Muscle of leg (tissue), 16 donors: ENCODE measurements at places on chromosomes 7 and 10.

- H3K27ac ChIP-seq = no peak overlapping the region
- DNase-seq = no peak
- no peaks in the 10 kb centered on the region for H3K4me1 ChIP-seq
- no peak overlapping the region for H3K4me3 ChIP-seq
These were observed 77.7 kb downstream of the TRRAP start for GRCh38 chr7:98955992-98956391.

DNA sequence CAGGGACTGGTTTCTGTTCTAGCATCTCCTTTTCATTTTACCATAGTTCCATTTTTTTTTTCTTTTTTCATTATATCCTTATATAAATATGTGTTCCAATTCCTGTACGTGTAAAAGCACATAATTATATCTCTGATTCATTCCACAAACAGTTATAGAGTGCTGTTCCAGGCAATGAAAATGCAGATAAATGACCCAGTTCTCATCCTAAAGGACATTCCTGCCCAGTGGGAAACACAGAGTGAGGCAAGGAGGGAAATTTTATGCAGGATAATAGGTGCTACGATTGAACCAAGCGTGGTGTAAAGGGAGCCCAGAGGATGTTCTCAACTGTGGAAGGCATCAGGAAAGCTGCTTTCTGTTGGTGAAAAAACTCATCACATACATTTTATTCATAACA lies 408.1 kb downstream of the GATA3 start:
- H3K4me1 ChIP-seq = no peaks in the 10 kb centered on the region
- H3K27me3 ChIP-seq = no peaks in the 10 kb centered on the region
- no peak for DNase-seq
- H3K4me3 ChIP-seq = no peak overlapping the region
- no peaks in the 10 kb centered on the region for H3K36me3 ChIP-seq

DNA sequence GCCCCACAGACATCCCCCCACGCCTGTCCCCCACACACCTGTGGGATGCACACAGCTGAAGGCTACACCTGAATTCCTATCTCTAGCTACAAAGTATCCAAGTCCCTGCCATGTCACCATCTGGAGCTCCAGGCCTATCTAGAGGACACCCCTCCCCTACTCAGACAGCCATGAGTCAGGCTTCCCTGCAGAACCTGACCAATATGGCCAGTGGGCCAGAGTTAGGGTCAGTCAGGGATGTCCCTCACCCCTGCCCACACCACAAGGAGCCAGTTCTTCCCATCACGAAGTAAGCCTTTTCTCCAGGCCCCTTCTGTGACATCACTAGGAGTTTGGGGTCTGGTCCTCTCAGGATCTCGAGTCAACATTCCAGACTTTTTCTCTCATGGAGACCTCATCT lies 10.6 kb upstream of the SLC18A3 start:
- no peak overlapping the region for H3K4me3 ChIP-seq
- peaks cover 5% of the 10 kb centered on the region for H3K27me3 ChIP-seq
- H3K27ac ChIP-seq = no peak overlapping the region
- no peak for DNase-seq

DNA sequence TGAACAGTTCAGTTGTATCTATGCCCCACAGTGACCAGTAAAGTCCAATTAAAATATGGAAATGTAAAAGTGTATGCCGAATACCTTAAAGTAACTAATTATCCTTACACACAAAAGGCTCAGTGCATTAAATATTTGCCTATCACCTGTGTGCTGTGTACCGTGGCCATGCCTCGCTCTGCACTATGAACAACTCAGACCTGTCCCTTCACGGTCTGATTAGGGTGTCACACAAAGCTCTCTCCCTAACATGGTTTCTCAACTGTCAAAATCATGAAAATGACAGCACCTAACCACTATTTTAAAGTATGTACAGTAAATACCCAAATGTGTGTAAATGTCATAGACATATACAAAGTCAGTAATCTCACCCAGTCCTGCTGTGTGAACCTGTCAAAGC lies 43.1 kb downstream of the STK17A start:
- peaks cover 16% of the 10 kb centered on the region for H3K36me3 ChIP-seq
- no peak overlapping the region for H3K4me3 ChIP-seq
- no peaks in the 10 kb centered on the region for H3K27me3 ChIP-seq
- no peak for DNase-seq

- no peaks in the 10 kb centered on the region for H3K4me1 ChIP-seq
- no peaks in the 10 kb centered on the region for H3K36me3 ChIP-seq
- peaks cover 2% of the 10 kb centered on the region for H3K27me3 ChIP-seq
- DNase-seq = no peak
- H3K4me3 ChIP-seq = no peak overlapping the region
- no peak overlapping the region for H3K27ac ChIP-seq
These were observed 624.5 kb downstream of the LRMDA start for GRCh38 chr10:76055963-76056362.

DNA sequence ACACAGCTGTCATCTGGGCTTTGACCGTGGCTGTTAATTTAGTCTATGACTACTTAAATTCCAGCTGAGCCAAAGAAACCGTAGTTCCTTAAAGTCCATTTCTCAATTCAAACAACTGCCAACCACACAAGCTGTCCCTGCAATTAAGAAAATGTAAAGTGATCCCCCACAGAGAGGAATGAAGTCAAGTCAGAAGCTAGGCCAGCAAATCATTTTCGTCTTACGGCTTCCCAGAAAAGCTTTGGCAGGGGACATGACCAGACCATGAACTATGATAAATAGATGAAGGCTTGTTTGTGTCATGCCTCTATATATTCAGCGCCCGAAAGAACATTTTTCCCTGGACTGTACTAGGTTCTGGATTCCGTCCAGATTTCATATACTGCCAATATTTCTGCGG lies 54.6 kb downstream of the HACD1 start:
- H3K27ac ChIP-seq = no peak overlapping the region
- H3K4me3 ChIP-seq = no peak overlapping the region
- peaks cover 9% of the 10 kb centered on the region for H3K4me1 ChIP-seq

DNA sequence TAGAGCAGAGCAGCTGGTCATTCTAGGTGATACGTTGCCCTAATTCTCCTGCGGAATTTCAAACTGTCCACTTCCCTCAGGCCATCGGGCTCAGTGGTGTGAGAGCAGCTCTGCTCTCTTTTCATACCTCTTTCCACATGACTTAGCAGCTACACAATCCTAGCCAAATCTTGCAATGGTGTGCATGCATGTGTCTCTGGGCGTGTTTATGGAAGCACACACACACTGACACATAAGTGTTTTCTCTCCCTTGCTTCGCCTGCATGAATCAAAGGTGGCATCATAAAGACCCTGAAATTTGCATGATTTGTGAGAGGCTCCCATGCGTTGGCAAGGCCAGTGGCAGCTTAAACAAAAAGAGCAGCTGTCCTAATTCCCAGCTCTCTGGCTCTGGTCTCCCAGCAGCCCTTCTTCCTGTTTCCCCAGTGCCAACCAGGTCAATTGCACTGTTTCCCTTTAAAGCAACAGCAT lies 1189.5 kb downstream of the GATA3 start:
- H3K4me3 ChIP-seq = no peak overlapping the region
- H3K27ac ChIP-seq = no peak overlapping the region
- H3K4me1 ChIP-seq = no peaks in the 10 kb centered on the region
- no peaks in the 10 kb centered on the region for H3K27me3 ChIP-seq

GRCh38 chr7:73683056-73683787 lies at the start of the genes BUD23 and DNAJC30:
Gene BUD23 (plus strand): TSS chr7:73683597. CDS start chr7:73683626, 29 bp downstream.
Gene DNAJC30 (minus strand): TSS chr7:73683453. CDS start chr7:73683423, 30 bp downstream.
- peaks cover 42% of the 10 kb centered on the region for H3K36me3 ChIP-seq
- peak within 1 kb of the TSS; percentile 84 for H3K4me3 ChIP-seq
- H3K27ac ChIP-seq = peak within 1 kb of the TSS; percentile 83
- peak; percentile 98 for DNase-seq
- no peaks in the 10 kb centered on the region for H3K27me3 ChIP-seq
- H3K4me1 ChIP-seq = peaks cover 26% of the 10 kb centered on the region

DNA sequence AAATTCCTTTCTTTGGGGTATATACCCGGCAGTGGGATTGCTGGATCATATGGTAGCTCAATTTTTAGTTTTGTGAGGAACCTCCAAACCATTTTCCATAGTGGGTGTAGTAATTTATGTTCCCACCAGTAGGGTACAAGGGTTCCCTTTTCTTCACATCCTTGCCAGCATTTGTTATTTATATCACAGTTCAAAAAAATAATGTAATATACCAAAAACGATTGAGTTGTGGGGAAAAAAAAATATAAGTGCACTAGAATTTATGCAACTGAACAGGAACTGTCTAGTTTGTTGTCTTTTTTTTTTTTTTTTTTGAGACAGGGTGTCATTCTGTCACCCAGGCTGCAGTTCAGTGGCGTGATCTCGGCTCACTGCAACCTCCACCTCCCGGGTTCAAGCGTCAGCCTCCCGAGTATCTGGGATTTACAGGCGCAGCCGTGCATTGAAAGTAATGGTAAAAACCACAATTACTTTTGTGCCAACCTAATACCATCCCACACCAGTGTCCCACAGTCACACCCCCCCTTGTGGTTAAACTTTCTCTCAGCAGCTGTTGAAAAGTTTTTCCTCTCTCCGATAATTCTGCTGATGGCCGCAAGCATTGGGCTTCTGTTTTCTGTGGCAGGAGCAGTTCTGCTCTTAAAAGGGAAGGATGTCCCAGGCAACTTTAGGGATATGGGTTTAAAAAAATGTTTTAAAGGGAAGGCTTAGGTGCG lies 6.8 kb upstream of the LAT2 start:
- peaks cover 3% of the 10 kb centered on the region for H3K36me3 ChIP-seq
- no peak overlapping the region for H3K4me3 ChIP-seq
- H3K4me1 ChIP-seq = peaks cover 2% of the 10 kb centered on the region

DNA sequence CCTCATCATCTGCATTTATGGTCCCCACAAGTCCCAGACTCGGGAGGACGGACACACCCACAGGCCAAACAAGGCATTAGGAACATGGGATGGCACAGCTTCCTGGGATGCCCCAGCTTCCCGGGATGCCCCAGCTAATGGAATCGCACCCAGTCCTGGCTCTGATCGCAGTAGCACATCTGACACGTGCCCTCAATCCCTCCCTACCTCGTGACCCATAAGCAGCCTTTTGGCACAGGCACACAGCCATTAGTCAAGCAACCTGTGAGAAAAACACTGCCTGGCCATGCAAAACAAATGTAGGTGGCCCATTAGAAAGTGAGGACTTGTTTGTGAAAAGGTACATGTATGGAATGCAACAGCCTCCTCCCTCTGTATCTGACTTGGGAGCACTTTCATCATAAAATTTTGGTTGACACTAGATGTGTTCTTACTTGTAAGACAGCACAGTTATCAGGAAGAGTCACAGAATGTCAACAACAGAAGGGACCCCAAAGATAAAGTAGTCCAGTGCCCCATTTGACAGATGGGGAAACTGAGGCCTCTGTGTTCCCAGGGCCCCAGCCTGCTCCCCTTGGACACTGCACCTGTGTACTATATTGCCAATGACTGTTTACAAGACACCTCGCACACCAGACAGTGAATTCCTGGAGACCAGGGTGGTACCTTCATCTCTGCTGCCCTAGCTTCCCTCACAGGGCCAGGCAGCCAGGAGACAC lies 34.4 kb downstream of the DLG5 start:
- H3K27ac ChIP-seq = no peak overlapping the region
- peaks cover 22% of the 10 kb centered on the region for H3K4me1 ChIP-seq
- H3K4me3 ChIP-seq = no peak overlapping the region

- no peaks in the 10 kb centered on the region for H3K27me3 ChIP-seq
- H3K27ac ChIP-seq = no peak overlapping the region
- no peaks in the 10 kb centered on the region for H3K4me1 ChIP-seq
- no peak overlapping the region for H3K4me3 ChIP-seq
These were observed 100.9 kb upstream of the TAS2R16 start for GRCh38 chr7:123096434-123096833.

DNA sequence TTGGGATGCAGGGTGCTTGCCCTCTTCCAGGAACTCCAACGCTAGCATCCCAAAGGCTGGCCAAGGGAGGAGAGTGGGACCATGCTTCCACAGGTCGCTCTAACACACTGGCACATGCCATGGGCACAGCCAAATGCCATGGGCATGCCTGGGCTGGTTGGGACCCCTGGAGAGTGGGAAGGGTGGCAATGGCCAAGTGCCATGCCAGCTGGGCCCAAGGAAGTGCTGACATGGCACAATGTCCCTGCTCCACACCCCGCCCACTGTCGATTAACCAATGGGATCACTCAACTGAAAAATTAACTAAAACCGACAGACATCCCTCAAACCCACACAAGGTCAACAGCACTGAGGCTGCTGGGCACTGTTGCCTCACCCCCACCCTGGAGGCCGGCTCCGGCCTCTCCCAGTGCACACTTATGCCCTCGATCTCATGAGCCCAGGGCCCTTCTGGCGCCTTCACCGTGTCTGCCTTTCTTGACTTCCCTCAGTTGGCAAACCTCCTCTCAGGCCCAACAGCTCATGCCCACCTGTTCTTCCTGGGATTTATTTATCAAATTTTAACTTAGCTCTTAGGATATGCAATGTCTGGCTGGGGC lies 83.4 kb downstream of the GOLGA7B start:
- DNase-seq = no peak
- H3K4me3 ChIP-seq = no peak overlapping the region
- H3K36me3 ChIP-seq = no peaks in the 10 kb centered on the region
- no peak overlapping the region for H3K27ac ChIP-seq
- no peaks in the 10 kb centered on the region for H3K4me1 ChIP-seq
- peaks cover 1% of the 10 kb centered on the region for H3K27me3 ChIP-seq

GRCh38 chr7:111112439-111112838 lies 21.5 kb downstream of the LRRN3 start:
- no peaks in the 10 kb centered on the region for H3K27me3 ChIP-seq
- H3K4me3 ChIP-seq = no peak overlapping the region
- H3K36me3 ChIP-seq = no peaks in the 10 kb centered on the region
- peak; percentile 40 for DNase-seq

DNA sequence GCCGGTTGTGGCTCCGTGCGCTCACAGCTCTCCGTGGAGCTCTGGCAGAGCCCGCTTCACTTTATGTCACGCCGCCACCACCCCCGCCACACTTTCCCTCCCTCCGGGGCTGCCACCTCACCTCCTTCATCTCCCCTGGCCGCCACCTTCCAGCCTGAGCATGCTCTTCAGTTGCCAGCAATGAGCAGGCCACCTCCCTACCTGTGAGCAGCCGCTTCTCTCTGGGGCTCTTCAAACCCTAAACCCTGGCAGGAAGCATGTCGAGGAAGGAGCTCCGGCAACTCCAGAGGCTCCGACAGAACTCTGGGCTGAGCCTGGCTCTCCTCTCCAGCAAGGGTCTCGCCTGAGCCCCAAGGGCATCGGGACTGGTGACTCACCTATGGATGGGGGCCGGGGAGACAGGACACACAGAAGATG lies 36.7 kb downstream of the GBX1 start:
- H3K4me3 ChIP-seq = no peak overlapping the region
- H3K27me3 ChIP-seq = no peaks in the 10 kb centered on the region
- peaks cover 80% of the 10 kb centered on the region for H3K36me3 ChIP-seq
- DNase-seq = no peak

DNA sequence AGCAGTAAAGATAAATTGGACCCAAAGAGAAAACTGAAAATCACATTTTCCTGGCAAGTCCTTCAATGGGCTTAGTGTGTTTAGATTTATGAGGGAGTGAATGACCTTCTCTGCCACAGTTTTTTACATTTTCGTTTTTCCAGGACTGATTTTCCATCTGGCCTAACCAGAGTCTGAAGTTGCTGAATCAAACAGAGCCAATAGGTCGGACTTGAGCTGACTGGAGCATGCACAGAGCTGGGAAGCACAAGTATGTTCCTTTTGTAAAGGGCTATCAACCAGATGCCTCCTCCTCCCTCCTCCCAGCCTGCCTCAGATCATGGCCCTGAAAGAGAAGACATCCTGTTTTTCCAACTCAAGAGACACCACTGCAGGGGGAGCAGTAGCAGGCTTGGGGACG lies 126.0 kb upstream of the ANKRD1 start:
- no peaks in the 10 kb centered on the region for H3K27me3 ChIP-seq
- H3K36me3 ChIP-seq = no peaks in the 10 kb centered on the region
- peak; percentile 86 for DNase-seq
- no peak overlapping the region for H3K27ac ChIP-seq
